ENCODE measurements at places on chromosomes 2 and 18. TPM values are rescaled to one million over a fixed set of nuclear protein-coding genes. Genes with fewer than 3 reads are reported as not detected.

SNED1 gene
- 0.18 TPM for total RNA-seq

SIX3 gene
- 0.58 TPM for total RNA-seq

EMX1 gene
- total RNA-seq, result not detected

CACNB4 gene
- total RNA-seq, result 0.13 TPM

LYPD6B gene
- 0.12 TPM for total RNA-seq

FHOD3 gene
- 2.8 TPM for total RNA-seq

ARHGEF4 gene
- total RNA-seq, result 5.7 TPM

ZC3H6 gene
- total RNA-seq, result 0.44 TPM

ABCG8 gene
- not detected for total RNA-seq

HPCAL1 gene
- total RNA-seq, result 152 TPM

MAL gene
- not detected for total RNA-seq

ERCC3 gene
- 47.7 TPM for total RNA-seq

CHST10 gene
- 15.6 TPM for total RNA-seq

REEP1 gene
- total RNA-seq, result 0.67 TPM

METTL8 gene
- total RNA-seq, result 27.2 TPM

FAM237A gene
- not detected for total RNA-seq

ZSCAN30 gene
- 1.1 TPM for total RNA-seq

TLX2 gene
- 0.44 TPM for total RNA-seq

KIAA2012 gene
- not detected for total RNA-seq

NT5DC4 gene
- total RNA-seq, result not detected

ABCA12 gene
- 0.15 TPM for total RNA-seq

FBXO41 gene
- 5.5 TPM for total RNA-seq

RPRM gene
- total RNA-seq, result not detected

FBXO36 gene
- total RNA-seq, result 1.4 TPM

PCARE gene
- not detected for total RNA-seq

VAMP8 gene
- total RNA-seq, result 15.2 TPM

ID2 gene
- 70.1 TPM for total RNA-seq

ASAP2 gene
- 31.5 TPM for total RNA-seq

STK39 gene
- 14.0 TPM for total RNA-seq

CD8B2 gene
- total RNA-seq, result not detected

IL36B gene
- 0.09 TPM for total RNA-seq

Data from A549 treated with CORT108297 at 1 μM for 4 hours (cell line).